ENCODE measurements at places on chromosomes 3 and 15.
A peak's percentile ranks its signal among the peaks of the same experiment; 100 is the strongest.

DNA sequence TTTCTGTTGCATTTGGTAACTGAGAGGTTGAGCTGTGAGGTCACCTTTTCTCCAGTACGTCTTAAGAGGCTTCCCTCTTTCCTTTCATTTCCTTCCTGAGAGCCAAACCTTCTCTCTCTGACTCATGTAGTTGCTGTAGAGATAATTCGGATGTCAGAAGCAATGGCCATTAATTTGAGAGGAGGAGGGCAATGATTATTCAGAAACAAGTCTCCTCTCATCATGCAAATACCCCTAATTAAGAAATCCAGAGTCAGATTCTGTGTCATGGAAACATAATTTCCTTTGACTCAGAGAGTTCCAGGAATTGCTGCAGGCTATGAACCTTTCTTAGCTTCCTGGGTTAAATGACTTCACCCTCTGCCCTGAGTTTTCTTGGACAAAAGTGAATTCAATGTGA, 59.0 kb upstream of the GSK3B start:
- DNase-seq: peak; percentile 29

GRCh38 chr15:31255176-31255510, 71.5 kb upstream of the KLF13 start:
- DNase-seq: no peak

- no peak for DNase-seq
These were observed 33.3 kb downstream of the FMN1 start for GRCh38 chr15:33161209-33161608.

DNA sequence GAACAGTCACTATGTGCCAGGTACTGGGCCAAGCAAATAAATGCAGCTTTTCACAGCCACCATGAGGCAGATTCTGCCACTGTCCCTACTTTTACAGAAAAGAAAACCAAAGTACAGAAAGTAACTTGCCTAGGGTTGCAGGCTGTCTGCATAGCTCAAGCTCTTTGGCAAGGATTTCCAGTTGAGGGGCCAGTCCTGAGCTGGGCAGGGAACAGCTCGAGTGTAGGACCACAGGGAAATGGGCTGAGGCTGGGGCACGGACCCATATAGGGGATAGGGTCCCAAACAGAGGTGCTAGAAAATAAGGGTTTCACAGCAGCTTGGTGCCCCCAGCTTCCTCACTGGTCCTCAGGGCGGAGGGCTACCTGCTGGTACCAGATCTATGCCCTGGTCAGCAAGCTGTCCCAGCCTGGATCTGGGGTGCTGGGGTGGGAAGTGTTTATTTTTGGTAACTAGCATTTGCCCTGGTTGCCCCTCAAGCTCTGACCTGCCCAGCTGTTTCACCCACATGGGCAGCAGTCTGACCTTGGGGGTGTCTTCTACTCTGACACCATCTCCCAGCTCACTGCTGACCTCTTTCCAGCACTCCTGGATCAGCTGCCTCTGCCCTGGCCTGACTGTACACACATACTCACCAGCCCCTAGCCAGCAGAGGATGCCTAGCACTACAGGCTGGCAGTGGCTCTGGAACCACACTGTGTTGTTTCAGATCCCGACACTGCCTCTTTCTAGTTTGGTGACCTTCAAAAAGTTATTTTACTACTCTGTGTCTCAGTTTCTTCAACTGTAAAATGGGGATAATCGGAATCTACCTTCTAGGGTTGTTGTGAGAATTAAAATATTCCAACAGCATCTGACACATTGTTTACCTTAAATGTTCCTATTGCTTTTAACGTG, 16.2 kb downstream of the MRAS start:
- DNase-seq: no peak

DNA sequence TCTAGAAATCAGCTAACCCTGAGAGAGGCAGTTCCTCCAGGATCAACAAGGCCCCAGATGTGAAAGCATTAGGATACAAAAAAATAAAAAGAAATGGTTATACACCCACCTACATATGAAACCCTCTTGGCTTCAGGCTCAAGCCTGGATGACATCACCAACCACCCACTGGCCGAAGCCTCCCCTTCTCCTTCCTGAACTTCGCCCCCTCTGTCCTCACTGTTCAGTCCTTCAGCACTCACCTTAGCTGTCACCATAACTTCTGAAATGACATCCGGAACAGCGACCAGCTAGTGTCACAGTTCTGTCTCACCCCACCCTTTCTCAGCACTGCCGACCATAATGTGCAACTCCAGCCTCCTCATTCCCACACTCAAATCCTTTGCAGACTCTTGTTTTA, 98.7 kb downstream of the PLCH1 start:
- DNase-seq: no peak

DNA sequence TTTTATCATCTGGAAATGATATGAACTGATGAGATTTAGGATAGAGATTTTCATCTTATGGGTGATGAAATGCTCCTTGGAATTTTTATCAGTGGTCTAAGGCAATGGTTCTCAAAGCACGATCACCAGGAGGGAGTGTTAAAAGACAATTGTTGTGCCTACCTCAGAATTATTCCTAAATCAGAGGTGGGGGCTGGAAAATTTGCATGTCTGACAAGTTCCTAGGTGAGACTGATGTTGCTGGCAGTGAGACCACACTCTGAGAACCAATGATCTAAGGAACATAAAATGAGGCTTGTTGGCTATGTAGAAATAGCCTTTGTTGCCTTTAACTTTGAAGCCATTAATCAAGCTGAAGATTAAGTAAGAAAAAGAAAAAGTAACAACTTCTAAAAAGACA, 416.6 kb upstream of the AZI2 start:
- no peak for DNase-seq

DNA sequence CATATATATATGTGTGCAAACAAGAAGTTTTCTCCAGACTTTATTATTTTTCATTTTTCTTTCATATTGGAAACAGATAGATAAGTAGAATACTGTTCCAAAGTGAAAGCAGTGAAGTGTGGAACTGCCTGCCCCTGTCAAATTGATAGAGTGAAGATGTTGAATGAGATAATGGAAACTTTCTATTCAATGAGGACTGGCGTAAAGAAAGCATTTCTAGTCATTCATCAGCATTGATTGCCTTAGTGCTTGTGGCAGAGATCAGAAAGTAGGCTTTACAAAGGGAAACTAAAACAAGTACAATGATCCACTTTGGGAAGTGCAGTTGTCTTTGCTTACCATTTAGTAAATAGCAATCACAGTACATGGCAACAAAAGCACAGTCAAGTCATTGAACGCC, 300.0 kb downstream of the CADM2 start:
- no peak for DNase-seq

GRCh38 chr3:137468446-137468845, 295.7 kb upstream of the SOX14 start:
- DNase-seq: no peak

DNA sequence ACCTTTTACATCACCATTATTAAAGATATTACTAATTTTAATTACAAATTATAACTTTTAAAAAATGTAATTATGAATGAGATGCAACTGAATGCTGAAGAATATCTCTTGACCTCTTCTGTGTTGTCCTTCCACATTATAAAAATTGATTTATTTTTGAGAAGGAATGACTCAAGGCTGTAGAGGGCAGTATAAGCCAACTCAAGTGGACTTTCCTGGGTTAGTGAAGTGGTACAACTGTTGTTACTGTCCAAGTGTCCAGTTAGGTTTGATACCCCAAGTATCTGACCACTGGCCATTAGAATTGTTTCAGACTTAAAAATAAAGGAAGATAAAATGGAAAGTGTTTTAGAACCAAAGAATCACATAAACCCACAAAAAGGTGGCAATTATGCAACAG, 51.9 kb downstream of the BBX start:
- DNase-seq: peak; percentile 31

DNA sequence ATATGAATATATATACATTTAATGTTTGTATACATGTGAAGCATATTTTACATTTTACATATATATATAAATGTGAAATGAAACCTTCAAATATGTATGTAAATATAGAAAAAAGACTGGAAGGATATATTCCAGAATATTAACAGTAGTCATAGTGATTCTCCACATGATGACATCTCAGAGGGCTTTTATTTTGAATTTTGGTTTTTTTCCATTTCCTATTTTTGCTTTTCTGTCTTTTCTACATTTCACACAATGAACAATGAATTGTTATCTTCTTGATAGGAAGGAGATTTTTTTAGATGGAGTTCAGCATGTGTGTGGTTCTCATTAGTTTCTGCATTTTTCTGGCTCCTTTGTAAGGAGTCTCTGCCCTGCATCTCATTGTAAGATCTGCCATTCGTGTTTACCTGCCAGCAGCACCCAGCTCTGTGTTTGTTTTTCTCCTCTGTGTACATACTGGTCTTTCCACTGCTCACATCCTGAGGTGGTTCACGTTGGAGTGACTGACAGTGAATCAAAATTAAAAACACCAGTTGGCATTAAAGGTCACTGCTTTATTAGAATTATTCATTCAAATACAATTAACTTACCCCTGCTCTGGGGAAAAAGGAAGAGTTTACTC, 425.3 kb upstream of the MDFIC2 start:
- no peak for DNase-seq

GRCh38 chr3:104214937-104215336, 1151.8 kb upstream of the ALCAM start:
- DNase-seq: no peak

- DNase-seq: no peak
These were observed 53.2 kb upstream of the RBSN start for GRCh38 chr3:15152184-15152583.

DNA sequence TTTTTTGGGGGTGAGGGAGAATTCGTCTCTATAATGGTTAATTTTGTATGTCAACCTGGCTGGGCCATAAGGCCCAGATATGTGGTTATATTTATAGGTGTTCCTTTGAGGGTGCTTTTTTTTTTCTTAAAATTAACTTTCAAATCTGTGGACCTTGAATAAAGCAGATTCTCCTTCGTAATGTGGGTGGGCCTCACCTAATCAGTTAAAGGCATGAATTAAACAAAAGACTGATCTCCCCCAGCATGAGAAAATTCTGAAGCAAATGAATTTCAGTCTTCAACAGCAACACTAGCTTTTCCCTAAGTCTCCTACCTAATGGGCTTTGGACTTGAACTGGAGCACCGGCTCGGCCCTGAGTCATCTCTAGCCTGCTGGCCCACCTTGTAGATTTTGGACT, 77.4 kb downstream of the GMNC start:
- DNase-seq: no peak

DNA sequence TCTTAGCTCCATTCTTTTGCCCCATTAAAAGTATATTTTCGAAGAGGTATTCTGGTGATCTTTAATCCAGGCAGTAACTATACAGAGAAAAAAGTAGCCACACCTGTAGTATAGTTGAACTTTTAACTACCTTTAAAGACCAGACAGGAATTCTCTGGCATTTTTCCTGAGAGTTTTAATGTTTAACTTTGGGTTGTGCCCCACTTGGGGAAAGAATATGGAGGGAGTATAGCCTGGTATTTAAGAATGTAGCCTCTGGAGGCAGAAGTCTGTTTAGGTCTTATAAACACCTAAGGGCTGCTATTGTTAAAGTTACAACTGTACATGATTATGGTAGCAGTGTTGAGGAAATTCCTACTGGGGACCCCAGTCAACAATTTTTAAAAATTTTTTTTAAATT, 19.3 kb downstream of the C3orf85 start:
- no peak for DNase-seq
